Stimulated activated CD4-positive, alpha-beta T cell treated with anti-CD3 and anti-CD28 coated beads, Interleukin-4, amount 100 ng/mL, for 24 hours (primary cell): ENCODE measurements at places on chromosomes 6 and 20.

DNA sequence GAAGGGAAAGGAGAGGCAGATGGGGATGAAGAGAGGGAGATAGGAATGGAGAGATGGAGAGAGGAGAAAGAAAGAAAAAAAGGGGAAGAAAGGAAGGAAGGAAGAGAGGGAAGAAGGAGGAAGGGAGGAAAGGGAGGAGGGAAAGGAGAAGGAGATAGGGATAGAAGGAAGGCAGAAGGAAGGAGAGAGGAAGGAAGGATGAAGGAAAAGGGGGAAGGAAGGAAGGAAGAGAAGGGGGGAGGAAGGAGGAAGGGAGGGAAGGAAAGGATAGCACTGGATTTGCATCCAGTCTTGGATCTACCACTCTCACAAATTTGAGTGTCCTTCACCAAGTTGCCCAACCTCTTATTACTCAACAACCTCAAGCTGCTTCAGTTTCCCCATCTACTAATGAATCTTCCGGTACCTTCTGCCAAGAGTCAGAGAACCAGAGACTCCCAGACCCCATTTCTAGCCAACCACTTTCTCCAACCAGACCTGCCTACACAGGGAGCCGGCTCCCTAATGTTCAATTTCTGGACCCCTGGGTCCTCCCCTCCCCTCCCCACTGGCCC is 79.7 kb upstream of the FOXP4 start:
- no peak for DNase-seq

- DNase-seq, result no peak
Measured at GRCh38 chr20:53768329-53768728, 174.7 kb upstream of the ZNF217 start.

DNA sequence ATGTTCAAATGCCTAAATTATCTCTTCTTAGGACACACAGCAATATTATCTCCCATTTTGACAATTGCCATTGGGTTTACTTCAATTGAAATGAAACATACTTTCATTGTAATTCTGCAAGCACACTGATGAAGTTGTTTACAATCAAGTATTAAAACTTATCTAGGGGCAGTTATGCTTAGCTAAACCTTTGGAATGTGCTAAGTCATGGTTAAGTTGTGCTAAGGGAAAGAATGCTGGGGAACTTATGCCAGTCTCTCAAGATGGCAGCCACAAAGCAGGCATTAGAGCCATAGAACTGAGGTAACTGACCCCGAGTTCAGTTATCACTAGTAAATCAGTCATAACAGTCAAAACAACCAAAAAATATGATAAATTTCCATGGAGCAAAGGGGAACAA is 59.1 kb upstream of the NT5E start:
- no peak for DNase-seq

DNA sequence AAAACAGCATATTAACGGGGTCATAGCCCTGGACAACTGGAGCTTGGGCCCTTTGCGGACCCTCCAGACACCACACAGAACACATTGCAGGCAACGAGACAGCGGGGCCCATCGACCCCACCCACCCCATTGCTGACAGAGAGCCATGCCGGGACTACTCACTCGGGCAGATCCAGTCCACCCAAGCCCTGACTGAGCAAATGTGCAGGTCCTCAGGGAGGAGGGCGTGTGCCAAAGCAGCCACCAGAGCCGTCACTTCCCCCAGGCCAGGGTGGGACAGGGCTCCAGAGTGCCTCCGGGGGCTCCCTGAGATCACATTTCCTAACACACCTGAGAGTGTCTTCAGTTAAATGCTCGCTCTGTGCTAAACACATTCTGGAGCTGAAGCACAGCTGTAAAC is 114.9 kb downstream of the CDH4 start:
- DNase-seq, result no peak

DNA sequence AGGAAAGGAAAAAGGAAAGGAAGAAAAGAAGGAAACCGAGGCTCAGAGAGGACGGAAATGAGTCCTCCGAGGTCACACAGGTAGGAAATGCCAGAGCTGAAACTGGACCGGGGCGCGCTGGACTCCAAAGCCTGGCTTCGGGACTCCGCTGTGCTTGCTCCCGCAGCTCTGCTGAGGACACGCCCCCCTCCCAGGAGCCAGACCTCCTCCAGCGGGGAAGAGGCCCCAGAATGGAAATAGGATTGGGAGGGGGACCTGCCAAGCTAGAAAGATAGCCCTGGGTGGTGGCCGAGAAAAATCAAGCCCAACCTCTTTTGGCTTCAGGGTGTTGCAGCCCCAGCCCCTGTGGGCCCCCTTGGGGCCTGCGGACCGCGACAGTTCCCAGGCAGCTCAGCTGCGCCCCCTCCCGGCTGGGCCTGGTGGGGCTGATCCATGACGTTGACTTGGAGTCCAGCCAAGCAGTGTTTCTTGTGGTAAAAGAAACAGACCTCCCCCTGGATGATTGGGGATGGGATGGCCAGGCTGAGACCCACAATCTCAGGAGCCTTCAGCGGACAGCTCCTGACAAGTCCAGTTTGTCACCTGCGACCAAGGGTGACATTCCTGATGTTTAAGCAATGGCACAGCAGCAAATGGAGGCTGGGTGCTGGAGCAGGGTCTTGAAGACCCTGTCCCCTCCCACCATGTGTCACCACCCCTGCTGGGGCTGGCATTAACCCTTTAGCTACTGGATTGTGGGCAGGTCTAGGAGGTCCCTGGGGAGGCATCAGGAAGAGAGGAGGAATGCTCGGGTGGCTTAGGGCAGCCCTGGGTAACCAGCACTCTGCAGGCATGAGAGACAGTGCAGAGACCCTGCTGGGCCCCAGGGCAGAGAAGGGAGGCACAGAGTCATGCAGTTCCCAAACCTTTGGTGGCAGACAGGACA is 55.4 kb downstream of the RIPOR3 start:
- DNase-seq, result peak; percentile 52

DNA sequence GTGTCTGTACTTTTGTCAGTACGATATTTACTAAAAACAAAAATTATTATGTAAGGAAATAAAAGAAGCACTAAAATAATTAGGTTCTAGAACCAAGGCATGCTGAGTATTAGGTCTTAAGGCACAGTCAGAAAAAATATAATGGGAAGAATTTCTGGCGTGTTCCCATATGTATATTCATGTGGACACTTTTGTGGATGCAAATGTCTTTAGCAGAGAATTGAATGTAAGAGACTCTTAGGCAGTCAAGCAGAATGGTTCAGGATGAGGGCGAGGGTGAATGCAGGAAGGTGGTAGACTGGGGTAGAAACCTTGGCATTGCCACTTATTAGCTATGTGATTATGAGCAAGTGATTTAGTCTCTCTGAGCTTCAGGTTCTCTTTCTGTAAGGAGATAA is 71.5 kb downstream of the SASH1 start:
- DNase-seq, result no peak

DNA sequence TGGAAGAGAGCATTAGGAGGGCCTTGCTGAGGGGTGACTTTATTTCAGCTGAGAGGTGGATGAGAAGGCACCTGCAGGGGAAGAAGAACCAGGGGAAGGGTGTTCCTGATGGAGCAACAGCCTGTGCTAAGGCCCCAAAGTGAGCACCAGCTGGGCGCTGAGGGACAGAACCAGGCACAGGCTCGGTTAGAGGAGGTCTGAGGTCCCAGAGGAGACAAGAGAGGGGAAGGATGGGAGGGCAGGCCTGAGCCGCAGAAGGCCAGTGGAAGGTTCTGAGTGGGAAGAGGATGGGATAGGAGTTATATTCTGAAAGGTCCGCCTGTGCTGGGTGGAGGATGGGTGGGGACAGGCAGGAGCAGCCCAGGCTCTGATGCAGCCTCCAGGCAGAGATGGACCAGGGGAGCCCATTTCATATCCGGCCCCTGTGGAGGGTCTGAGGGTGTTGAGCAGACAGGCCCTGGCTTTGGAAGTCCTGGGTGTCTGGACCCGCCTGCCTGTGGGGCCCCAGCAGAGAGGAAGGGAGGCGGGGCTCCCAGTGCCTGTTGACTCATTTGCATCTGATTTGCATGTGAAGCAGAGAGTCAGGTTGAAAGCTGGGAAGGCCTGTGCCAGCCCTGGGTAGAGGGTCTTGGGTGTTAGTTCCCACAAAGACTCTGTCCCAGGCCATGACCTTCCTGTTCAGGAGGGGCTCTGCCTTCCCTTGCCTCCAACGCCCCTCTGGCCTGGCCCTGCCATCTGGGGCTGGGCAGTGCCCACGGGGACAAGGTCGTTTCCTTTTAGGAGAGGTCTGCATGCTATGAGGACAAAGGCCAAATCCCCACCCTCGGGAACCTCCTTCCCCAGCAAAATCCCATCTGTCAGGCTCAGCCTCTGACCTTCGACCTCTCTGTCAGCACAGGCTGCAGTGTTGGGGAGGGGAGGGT is 10.6 kb upstream of the FAM110A start:
- no peak for DNase-seq

DNA sequence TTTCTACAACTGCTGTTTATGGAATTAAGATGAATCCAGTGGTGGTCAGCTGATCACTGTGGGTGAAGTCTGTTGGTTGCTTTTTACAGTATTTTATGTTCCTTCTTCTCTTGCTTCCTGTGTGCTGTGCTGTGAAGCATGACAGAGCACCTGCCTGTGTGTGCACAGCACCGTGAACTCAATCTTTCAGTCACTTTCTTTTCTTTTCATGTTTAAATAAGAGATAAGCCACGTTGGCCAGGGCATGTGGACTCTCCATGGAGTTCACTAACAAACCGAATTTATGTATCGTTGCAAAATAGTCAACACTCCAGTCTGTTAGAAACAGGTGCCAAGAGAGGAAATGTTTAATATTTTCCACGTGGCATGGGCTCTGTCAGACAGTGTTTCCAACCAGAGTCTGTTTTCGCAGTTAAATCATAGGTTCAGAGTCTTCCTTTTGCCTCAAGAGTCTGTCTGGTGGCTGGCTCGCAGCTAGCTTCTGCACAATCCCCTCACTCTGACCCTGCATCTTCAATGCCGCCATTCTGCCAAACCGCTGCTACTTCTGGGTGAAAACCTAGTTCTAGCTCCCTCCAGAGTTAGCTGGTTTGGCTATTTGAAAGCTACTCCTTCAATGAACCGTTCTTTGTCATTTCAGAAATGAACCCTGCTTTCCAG is 73.2 kb downstream of the QRSL1 start:
- DNase-seq, result no peak

- DNase-seq, result peak; percentile 81
Measured at GRCh38 chr6:25027221-25027916, 91.6 kb upstream of the RIPOR2 start.

DNA sequence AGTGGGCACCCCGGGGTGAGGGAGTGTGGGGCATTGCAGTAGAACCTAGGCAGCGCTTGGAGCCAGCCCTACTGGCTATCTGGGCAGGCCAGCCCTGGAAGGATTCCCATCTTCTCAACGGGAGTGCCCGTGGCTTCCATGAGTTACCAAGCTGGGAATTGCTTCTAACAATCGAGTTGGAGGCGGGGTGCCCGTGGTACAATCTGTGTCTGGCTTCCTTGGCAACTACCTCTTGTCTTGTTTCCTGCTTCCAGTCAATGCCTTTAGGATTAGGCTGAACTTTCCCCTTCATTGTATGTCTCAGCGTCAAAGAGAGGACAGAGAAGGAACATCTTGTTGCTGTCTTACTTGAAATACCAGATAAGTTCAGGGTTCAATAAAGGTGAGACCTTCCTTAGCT is 33.3 kb downstream of the PPP1R14C start:
- no peak for DNase-seq

DNA sequence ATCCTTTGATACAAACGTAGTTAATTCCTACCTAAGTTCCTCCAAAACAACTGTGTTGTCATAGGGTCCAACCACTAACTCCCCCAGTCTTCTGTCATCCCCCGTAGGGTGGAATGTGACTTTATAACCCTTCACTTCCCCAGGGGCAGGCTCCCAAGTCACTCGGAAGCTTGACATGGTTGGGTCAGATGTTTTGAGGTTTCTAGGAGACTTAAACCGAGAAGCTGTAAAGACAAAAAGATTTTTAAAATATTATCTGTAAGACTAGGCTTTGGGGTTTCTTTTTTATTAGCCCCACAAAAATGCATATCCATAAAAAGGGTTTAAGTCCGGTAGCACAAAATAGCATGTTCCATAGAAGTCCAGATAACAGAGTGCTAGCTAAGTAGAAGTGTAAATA is 50.2 kb downstream of the COL12A1 start:
- no peak for DNase-seq

GRCh38 chr6:424741-425417 is 33.3 kb downstream of the IRF4 start:
- DNase-seq, result no peak

DNA sequence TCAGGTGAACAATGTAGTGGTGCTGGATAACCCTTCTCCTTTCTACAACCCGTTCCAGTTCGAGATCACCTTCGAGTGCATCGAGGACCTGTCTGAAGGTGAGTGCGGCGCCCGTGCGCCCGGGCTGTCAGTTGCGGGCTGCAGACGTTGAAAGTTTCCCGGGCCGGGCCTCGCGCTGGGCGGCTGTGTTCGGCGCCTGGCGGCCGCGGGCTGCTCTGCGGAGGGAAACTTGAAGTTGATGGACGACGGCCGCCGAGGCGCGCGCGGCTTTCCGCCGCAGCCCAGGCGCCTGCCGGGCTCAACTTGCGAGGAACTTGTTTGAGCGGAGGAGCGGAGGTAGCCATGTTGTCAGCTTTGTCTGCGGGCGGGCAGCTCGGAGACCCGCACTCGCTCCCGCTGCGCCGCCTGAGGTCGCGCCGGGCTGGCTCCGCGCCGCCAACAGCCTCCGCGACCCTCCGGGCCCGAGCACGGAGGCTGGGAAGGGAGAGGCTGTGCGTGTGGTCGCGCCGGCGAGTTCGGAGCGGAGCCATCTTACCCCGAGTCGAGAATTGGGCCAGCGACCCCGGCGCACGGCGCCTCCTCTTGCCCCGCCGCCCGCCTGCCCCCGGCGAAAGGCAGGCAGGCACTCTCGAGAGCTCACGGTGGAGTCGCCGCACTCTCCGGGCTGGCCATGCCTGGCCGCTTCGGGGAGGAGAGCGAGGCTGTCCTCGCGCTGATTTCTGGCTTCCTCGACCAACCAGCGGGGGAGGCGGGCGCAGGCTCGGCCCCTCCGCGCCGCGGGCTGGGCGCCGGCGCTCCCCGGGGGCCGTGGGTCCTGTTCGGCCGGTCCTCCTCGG is 691 bp downstream of the ASF1A start:
- peak; percentile 59 for DNase-seq

GRCh38 chr6:138692978-138693909 is 80.3 kb upstream of the CCDC28A start:
- peak; percentile 7 for DNase-seq

DNA sequence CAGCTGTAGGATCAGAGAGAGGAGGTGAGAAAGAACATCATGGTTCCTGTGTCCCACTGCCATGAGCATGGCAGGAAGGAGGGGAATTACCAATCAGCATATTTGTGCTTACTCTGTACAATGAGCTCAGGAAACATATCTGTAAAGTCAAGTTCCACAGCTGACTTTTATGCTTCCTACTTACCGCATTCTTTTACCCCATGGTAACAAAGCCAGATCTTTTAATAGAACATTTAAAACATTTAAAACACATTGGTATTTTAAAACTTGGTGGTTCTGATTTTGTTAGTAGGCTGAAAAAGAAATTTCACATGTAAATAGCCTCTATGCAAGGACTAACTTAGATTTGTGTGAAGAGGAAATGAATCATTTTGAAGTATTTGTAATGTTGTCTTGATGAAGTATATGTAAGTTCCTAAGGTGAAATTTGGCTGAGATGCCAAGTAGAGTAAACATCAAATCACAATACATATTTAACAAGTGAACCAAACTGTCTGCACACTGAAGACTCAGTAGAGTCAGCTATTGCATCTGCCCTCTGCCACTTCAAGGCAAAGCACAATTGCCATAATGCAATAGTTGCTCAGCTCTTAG is 114.7 kb downstream of the GJA10 start:
- peak; percentile 34 for DNase-seq
